ENCODE measurements at places on chromosomes 3 and 15.

GRCh38 chr15:65406424-65407000 is 16.2 kb downstream of the IGDCC4 start:
- peak; percentile 28 for DNase-seq

DNA sequence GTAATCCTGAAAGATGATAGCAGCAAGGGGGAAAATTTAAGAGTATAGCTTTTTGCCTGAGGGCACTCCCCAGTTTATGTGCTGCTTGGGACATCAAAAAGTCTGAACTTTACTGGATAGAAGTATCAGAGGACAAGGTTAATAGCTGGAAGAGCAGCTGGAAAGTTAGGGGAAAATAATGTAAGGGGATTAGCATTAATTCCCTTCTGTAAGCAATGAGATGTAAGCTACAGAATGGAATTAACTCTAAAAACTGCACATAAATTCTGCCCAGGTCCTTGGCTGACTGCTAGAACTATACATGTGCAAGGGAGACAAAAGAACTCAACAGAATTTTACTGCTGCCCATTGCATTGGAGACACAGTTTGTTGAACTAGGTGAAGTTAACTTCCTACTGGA is 55.6 kb downstream of the ATP11B start:
- no peak for DNase-seq

DNA sequence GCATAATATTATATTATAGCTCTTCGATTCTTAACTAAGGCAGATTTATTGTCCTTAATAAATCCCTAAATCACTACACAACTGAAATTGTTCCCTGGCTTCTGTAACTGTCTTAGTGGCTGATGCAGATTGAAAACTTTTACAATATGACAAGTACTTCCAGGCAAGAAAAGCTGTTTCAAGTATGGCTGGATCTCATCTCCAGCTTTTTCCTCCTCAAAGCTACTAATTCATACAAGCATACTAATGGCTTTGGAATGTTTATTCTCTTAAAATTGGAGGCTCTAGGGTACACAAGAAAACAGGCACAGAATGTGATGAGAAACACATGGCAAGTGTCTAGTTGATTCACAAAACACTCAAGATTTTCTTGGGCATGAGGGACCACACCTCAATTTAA is 351.5 kb upstream of the ICE2 start:
- no peak for DNase-seq

GRCh38 chr15:79394231-79394630 is 37.9 kb upstream of the MINAR1 start:
- no peak for DNase-seq

GRCh38 chr15:37079726-37080125 is 20.6 kb downstream of the MEIS2 start:
- peak; percentile 70 for DNase-seq

DNA sequence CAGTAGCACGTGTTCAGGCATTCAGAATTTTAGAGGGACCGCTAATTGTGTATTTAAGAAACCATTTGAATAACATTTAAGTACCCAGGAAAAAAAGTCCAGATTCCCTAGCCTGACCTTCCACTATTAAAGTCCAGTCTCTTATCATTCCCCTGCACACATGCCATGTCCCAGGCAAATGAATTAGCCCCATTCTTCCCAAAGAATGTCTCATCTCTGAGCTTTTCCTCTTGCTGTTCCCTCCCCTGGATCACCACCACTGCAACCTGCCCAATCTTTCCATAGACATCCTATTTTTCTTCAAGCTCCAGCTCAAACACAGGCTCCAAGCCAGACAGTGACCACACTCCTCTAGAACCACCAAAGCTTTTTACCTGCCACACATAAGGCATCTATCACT is 25.9 kb downstream of the PLD1 start:
- DNase-seq = no peak

DNA sequence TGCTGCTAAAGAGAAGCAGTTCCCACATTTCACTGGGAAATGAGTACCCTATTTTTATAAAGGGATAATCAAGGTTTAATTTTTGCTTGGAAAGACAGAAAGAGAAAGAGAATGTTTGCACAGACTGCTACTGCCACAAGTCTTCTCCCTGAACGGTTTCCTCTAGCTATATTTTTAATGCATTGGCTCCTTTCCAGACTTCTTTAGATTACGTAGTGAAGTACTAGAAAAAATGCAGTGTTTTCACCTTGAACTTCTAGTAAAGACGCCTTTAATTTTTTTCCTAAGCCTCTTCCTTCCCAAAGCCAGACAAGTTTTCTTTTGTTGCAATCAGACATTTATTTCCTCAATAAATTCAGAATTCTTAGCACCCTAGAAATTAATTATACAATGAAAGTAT is 248.3 kb upstream of the CCDC54 start:
- no peak for DNase-seq

- DNase-seq = peak; percentile 78
Observed at GRCh38 chr15:23038726-23039142, 635 bp downstream of the TUBGCP5 start.

- no peak for DNase-seq
Observed at GRCh38 chr15:31301673-31301990, 25.0 kb upstream of the KLF13 start.

DNA sequence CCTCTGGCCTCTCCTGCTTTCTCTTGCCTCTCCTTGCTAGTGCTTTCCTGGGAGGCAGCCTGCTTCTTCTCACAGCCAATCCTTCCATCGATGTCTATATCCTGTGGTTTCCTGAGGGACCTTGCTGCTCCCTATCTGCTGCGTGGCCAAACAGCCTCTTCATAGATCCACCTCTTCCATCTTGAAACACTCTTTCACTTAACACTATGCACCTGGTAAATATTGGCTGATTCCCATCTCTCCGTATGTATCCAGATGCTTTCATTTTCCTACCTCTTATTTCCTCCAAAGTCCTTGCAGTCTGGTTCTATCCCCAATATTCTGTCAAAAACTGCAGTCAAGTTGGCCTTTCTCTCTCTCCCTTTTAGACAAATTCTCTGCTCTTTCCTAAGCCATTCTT is 205.2 kb upstream of the CFAP20DC start:
- DNase-seq = no peak

GRCh38 chr3:142853270-142854168 is 35.4 kb downstream of the PCOLCE2 start:
- no peak for DNase-seq

DNA sequence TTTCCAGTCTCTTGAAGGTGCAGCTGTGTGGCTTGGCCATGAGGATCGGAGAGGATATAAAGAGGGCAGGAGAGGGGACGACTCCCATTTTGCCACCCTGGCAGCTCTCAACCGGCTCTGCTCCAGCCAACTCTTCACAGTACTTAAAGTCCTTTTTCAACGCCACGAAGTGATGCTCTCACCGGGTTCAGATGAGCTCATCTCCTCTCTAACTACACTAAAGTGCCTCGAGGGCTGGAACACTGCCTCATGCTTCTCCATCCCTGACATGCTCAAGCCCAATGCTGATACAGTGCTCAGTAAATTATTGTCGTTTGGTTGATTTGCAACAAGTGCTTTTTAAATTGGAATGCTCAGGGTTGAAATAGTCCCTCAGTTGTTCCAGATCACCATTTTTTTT is 97.8 kb downstream of the GTPBP8 start:
- DNase-seq = no peak

GRCh38 chr3:159586571-159587202 is 401.9 kb upstream of the IL12A start:
- peak; percentile 67 for DNase-seq

DNA sequence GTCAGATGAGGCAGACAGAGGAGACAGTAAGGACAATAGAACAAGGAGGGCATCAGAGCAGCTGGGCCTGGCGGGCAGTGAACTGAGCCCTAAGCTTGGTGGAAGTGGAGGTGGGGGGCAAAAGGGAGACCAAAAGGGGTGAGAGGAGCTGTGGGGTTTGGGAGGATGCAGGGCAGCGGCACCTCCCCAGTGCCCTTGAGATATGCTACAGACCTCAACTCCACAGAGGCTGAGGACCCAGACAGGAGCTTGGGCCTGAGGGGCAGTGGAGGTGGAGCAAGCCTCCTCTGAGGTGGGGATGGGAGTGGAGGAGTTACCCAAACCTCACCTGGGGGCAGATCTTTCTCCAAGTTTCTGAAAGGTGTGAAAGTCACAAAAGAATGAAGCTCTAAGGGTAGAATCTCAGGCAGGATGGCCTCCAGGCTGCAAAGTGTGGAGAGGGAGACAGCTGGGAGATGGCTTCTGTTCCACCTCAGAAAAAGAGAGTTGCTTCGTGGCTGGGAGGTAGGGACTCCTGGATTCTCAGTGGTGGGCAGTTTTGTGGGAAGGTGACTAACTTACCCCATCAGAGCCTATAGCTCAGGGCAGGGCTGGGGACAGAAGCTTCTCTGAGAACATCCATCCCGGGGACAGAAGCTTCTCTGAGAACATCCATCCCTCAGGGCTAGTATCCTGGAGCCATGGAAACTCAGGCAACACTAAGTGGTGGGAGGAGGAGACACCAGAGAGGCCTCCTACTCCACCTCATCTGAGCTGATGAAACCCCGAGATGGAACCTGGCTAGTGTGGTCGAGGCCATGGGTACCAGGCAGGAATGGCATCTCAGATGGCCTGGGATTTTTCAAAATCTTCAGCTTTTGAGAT is 2.3 kb upstream of the CLK3 start:
- peak; percentile 39 for DNase-seq

- no peak for DNase-seq
Observed at GRCh38 chr15:67564968-67565345, 22.5 kb downstream of the MAP2K5 start.

DNA sequence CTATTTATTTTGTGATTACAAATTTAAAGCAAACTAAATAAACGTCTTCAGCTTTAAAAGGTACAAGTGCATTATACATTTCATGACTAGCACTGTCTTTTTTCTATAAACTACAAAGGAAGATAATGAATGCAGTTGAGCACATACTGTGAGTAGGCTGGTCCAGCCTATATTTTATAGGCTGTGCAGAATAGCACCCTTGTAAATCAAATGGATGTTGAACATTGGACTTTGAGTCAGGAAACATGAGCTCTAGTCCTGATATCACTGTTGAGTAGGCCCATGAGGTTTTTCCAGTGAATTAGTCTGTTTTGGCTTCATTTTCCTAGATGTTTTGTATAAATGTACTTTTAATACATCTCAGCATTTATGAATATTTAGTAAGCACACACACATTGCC is 447.3 kb upstream of the KCNMB2 start:
- no peak for DNase-seq

DNA sequence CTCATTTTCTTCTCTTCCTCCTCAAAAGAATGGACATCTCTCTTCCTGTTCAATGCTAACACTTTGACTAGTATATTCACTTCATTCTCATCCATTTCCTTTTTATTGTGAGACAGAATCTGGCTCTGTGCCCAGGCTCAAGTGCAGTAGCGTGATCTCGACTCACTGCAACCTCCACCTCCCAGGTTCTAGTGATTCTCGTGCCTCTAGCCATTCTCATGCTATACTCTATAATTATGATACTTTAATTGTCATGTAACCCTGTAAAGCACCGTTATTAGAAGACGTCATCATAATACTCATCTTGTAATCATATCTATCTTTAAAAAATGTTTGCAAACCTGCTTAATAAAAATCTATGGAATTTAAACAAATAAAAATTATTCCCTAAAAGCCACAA is 107.0 kb downstream of the SHOX2 start:
- DNase-seq = no peak

DNA sequence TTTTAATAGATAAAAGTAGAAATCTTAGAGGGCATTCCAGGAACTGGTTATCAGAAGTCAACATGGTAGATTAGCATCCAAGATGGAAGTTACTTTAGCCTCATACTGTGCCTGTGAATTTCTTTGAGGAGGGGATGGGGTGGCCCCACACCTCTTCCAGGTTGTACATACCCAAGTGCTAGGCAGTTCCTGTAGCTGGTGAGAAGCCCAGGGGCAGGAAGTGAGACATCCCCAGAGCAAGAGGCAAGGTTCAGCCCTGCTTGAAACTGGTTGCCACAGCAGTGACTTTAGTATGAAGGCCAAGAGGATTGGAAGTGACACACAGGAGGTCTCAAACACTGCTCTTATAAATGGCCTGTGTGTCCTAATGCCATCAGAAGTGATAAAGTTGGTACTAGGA is 11.9 kb downstream of the GTPBP8 start:
- DNase-seq = no peak

DNA sequence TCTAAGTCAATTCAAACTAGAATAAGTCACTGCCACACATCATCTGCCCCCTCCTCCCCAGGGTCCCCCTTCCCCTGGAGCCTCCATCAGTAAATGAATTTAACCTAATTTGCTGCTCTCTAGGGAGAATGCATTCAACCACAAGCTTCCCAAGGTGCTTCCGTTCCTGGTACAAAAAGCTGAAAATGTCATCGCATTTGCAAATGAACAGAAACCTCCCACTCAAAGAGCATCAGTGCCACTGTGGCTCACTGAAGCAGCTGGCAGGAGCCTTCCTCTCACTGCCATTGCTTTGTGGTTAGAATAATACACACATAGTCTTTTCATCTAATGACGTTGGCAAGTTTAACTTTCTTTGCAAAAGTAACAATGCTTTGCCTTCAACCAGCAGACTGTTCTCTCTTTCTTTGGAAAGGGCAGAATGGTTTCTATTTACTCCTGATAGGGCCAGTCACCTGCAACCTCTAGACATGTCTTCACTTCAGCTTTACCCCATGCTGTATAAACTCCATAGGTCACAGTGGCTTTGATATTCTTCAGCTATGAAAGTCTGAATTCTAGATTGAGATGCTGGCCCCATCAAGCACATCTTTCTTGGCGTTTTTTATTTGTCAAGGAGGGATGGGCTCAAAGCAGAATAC is 238.1 kb downstream of the CPNE4 start:
- DNase-seq = peak; percentile 9

- peak; percentile 75 for DNase-seq
Observed at GRCh38 chr3:2921903-2922302, 188.3 kb downstream of the IL5RA start.

DNA sequence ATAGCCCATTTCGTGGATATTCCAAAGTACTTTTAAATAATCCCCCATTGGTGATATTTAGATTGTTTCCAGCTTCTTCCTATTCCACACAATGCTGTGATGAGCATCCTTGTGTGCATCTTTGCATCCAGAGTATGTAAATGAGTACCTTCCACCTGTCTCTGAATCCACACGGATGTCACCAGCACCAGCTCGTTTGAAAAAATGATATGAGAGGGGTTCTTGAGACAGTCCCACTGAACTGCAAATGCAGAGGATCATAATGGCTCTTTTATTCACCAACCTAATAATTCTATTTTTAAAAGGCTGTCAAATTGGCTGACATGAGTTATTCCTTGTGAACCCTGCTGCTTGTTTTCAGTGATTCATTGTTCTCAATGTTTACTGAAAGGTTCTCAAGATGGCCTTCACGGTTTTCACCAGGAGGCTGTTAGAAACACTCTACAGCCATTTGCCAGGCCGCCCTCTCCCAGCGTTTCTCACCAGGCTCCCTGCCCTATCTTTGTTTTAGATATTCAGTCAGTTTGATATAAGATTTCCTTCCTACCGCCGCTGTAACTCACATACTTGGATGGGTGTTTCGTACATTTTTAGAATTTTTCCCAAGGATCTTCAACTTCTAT is 96.7 kb upstream of the PTPRG start:
- DNase-seq = no peak
